ENCODE measurements at places on chromosomes 1 and 21. TPM values are rescaled to one million over a fixed set of nuclear protein-coding genes. Genes with fewer than 3 reads are reported as not detected.

- DNase-seq = no peak
These were observed 18.2 kb downstream of the KIF1B start for GRCh38 chr1:10228528-10228927.

DNA sequence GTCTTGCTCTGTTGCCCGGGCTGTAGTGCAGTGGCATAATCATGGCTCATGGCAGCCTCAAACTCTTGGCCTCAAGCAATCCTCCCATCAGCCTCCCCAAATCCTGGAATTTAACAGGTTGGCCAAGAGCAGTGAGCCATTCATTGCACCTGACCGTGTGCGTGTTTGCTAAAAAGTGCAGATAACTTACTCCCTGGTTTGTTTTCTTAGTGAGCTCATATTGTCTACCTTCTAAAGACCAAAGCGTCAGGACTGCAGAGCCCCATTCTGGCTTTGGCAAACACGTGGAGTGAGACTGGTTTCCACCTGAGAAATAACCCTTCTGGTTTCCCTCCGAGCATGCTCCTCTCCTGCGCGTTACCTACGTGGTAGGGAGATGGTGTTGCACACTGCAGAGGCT, 32.2 kb upstream of the CA6 start:
- no peak for DNase-seq

DNA sequence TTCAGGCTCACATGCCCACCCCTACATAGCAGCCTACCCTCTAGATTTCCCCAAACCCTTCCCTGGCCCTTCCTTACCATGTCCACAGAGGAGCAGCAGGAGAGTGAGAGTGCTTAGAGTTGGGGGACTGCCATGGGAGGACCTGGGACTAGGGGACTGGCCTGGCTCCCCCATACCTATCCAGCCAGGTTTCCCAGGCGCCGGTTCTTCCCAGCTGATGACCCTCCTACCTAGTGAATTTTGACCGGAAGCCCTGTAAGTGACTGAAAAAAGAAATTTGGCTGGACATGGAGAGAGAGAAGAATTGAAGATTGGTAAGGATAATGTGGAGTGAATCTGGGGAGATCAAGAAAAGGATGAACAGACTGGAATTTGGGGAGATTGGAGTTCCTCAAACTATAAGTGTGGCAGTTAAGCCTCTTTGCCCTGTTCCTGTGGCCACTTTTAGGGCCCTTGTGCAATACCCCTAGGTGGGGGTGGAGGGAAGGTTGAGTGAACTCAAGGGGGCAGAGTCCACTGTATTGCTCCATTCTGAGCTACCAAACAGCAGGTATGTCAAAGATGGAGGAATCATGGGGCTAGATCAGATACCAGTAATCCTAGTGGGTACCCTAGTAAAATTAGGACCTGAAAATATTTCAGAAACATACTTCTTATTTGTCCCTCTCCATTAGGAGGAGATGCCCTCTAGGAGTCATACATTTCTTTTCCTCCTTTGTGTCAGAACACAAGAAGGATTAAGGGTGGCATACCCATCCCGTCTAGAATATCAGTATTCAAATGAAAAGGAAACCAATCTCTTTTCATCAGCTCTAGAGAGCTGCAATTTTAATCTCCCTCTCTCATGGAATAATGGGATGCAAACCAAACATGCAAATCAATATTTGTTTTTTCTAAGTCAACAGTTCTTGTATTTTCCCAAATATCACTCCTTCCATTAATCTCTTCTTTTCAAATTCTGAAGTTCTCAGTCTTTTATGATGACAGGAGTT, 1.2 kb downstream of the HJV start:
- no peak for DNase-seq

DNA sequence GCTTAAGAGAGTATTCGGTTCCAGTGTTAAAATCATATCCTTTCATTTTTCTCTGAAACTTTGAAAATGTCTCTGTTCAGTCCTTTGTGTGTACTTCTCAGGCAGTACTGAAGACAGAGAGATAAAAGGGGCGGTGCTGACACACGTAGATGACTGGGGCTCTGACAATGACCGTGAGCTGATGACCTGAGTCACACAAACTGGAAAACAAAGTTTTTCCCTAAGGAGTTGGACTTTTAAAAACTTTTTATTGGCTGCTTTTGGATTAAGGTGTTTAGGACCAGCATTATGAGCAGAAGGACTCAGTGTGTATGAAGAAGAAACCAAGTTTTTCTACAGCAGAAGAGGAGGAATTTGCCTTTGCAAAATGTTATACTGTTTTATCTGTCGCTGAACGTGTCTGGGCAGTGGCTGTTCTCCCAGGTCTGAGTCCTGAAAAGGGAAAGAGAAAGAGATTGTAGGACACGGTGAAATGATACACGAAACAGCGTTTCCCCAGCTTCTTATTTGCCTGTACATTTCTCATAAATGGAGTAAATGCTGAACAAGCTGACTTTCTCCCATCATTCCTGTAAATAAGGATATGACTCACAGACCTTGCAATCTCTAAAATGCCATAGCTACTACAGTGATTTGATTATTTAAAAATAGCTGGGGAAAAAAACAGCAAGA, 51.5 kb downstream of the MAP3K7CL start:
- DNase-seq = no peak

GRCh38 chr1:180096584-180097325, 57.9 kb upstream of the QSOX1 start:
- no peak for DNase-seq

DNA sequence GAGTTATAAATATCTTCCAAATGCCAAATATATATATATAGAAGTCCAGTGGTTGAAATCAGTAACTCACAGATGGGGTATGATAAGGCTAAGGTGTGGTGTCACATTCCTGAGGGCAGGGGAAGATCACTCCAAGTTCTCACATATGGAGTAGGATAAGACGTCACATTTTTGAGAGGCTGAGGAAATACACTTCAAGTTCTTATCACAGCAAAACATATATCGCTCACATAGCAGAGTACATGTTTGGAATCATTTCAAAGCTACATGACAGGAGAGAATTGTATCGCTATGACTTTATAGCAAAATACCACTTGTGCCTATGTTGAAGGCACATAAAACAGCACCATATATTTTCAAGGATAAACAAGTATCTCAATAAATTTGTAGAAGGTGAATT, 55.1 kb downstream of the RBM11 start:
- DNase-seq = no peak

DNA sequence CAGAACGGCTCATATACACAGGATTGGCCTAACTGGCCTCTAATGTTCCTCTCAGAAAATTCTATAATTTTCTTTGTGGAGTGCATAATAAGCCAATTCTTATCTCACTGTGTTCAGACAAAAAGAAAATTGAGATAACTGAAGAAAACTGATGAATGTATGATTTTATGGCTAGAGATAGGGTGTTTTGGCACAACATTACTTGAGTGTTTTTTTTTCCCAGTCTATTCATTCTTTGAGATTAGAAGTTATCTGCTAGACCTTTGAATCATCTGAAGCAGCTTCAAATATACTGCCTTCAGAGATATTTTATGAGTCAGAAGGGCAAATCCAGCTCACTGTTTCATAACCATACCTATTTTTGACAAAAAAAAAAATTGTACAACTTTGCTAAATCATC, 85.6 kb downstream of the VAV3 start:
- no peak for DNase-seq

GRCh38 chr1:151854658-151855057, 1.1 kb upstream of the THEM5 start:
- DNase-seq = no peak

GRCh38 chr1:87706779-87707228, 378.1 kb downstream of the LMO4 start:
- no peak for DNase-seq

DNA sequence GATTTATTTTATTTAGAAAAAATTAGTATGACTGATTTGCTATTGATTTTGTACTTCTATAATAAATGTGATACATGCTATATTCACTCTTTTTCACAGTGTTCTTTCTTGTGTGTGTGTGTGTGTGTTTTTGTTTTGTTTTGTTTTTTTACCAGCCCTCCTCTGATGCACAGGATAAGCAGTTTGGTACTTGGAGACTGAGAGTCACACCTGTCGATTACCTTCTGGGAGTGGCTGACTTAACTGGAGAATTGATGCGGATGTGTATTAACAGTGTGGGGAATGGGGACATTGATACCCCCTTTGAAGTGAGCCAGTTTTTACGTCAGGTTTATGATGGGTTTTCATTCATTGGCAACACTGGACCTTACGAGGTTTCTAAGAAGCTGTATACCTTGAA, 35.9 kb downstream of the TSNAX start:
- no peak for DNase-seq

DNA sequence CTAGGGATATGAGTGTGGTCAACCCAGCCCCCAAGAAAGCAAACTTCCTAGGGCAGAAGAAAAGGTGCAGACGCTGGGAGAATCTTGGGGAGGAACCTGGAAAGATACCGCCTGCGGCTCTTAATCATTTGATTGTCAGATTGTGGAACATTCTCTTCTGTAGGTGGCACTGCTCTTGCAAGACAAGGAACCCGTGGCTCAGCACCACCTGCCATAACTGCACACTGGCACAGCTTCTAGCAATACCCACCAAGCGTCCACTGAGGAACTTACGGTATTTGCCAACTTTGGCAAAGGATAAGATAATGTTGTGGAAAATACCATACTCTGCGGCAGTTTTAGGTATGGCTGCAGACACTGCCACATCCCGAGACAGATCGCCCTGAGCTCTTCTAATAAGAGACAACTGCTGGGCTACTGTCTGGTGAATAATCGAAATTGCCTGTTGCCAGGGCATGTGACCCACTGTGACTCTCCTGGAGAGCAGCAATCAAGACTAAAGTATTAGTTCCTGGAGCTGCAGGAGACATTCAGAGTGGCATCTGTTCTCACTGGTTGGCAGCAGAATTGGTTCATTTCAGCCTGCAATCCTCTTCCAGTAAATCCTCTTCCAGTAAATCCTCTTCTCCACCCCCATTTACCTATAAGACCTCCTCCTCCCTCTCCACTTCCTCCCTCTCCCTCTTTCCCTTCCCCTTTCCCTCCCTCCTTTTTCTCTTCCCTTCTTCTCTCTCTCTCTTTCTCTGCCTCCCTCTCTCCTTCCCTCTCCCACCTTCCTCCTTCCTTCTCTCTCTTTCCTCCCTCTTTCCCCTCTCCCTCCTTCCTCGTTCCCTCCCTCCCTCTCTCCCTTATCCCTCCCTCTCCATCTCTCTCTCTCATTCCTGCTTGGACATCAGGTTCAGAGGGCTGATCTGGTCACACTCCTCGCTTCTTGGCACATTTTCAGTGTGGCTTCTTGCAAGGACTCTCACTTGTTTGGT, 49.7 kb upstream of the B3GALT5 start:
- DNase-seq = peak; percentile 28

DNA sequence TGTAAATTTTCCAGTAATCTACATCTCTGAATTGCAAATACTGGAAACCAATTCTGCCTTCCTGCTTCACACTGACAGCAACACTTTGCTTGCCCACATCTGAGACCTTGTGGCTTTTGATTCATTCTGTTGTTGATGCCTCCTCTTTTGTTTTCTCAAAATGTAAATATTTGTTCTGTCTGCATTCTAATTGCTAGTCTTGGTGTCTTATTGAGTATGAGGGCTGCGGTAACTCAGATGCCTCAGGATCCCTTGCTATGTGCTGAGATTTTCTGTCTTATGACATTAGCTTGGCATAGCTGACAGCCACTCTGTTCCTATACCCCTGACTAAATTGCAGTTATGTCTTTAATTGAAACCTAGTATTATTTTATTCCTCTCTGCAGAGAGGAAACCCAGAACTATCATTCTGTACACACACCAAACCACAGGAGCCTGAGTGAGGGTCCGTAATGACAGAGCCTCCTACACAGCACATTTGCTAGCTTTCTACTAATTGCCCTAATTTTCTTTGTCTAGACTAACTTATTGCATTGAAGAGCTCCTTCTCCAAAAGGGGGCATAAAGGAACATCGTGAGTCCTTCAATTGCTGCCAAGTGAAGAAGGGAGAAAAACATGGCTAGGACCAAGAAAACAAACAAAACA, 72.1 kb downstream of the GREM2 start:
- no peak for DNase-seq

- no peak for DNase-seq
These were observed 130.1 kb upstream of the CTTNBP2NL start for GRCh38 chr1:112265931-112266330.

DNA sequence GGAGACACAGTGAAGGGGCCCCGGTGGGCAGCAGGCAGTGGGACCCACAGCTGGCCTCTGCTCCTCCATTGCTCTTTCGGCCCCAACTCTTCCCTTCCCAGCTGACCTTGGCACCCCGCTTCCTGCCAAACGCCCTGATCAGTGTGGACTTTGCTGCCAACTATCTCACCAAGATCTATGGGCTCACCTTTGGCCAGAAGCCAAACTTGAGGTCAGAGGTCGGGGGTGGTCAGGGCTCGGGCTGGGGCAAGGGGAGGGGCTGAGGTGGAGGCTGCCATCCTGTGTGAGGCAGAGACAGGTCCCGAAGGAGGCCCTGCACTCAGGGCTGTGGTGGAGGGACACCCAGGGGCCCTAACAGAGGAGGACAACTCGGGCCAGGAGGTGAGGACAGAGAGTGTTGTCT, 13.7 kb downstream of the PODN start:
- DNase-seq = no peak

GRCh38 chr21:25700741-25701140, 34.0 kb downstream of the ATP5PF start:
- DNase-seq = no peak

- DNase-seq = no peak
These were observed 148.5 kb upstream of the CHRM3 start for GRCh38 chr1:239237912-239238311.

GRCh38 chr21:45355573-45355972, 49.4 kb upstream of the COL18A1 start:
- no peak for DNase-seq

DNA sequence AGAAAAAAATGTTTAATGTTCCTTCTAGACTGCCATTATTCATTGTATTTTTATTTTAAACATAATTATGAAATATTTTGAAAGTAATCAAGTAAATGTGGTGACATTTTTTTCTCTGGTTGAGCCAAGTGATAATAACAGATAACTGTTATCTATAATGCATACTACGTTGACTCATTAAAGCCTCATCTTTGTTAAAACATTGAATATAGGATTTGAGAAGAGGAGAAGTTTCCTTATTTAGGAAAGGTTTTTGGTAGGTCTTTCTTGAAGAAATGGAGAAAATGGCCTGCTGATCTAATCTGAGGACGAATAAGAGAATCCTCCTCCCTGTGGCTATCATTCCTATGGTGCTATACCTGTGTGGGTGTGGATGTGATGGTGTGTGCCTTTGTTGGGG, 89.0 kb downstream of the NFIA start:
- DNase-seq = no peak

Gene ILDR2
- 72.6 TPM for total RNA-seq

Gene SPRR1A
- not detected for total RNA-seq

Gene ACTN2
- total RNA-seq = 4.0 TPM

Gene PDC
- total RNA-seq = not detected

Gene MYCBP
- 3.4 TPM for total RNA-seq

Gene CDC42BPA
- total RNA-seq = 233 TPM

Gene FCRL5
- total RNA-seq = not detected

Gene CASQ1
- 1.3 TPM for total RNA-seq

Gene NFIA
- total RNA-seq = 86.0 TPM

Gene CYP4X1
- 17.5 TPM for total RNA-seq

Gene SYPL2
- 0.09 TPM for total RNA-seq

Gene NPPB
- not detected for total RNA-seq
